ENCODE measurements at places on chromosomes 5 and 9.

DNA sequence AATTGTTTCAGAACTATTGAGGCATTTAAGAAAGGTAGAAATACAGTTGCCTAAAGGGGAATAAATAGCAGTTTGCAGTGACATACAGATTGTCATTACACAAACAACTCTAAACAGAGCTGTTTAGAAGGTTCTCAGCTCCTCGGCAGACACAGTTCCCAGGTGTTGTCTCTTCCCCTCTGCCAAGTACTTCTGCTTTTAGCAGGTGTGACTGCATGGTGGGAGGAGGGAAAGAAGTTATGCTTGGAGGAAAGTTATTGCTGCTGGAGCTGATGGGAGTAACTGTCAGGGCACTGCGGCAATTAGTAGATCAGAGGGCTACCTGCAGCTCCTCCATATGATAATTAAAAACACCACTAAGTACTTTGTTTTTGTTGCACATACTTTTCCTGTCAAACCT, 14.5 kb downstream of the EDIL3 start:
- no peak for DNase-seq

- no peak for DNase-seq
Measured at GRCh38 chr5:55383254-55383653, 75.5 kb downstream of the MTREX start.

DNA sequence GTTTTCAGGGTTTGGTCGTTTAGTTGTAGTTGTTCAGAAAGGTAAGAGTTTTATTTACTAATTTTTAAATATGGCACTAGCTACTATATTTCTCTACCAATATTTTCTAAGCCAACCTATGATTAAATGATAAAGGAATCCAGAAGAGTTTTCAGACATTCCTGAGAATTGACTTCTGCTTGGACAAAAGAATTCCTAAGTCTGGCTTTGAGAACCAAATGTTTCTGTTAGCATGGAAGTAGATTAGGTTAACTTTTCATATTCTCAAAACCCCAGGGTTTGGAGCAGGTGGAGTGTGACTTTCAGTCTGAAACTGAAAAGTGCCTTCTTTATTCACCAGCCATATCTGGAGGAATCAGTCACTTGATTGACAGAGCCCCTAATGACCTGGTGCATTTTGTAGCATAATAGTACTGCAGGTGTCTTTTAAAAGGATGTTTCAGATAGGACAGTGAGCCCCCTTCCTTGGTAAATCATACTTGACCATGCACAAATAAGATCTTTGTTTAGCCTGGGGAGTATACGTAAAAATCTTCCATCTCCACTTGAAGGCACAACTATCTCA, 457.0 kb upstream of the ZNF462 start:
- no peak for DNase-seq

GRCh38 chr9:16625161-16625631, 245.3 kb downstream of the BNC2 start:
- no peak for DNase-seq

GRCh38 chr5:14281746-14282181, 138.6 kb downstream of the TRIO start:
- no peak for DNase-seq

DNA sequence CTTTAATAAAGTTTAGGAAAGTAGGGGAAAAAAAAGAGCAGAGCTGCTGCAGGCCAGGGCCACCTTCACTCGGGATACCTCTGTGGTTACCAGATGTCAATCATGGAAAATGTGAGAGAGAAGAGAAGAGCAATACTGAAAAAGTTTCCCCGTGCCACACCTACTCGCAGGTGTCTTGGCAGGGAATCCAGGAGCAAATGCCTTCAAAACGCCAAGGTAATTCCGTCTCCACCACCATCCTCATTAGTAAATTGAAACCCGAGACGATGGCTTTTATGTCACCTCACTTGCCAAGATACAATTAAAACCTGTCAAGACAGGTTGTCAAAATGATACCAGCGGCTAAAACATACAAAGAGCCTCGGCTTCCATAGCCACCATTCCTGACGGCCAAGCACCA, 49.7 kb downstream of the FAM81B start:
- DNase-seq, result no peak

GRCh38 chr5:140259500-140259899, 43.4 kb downstream of the PFDN1 start:
- no peak for DNase-seq
